NCI-H774 (cell line): ENCODE measurements at places on chromosomes 5 and 9.

GRCh38 chr9:109600142-109600541 is 102.0 kb upstream of the PTPN3 start:
- DNase-seq = no peak

GRCh38 chr9:21239911-21240310 is at the start of gene IFNA14:
Gene IFNA14, minus strand, starts transcription at chr9:21240005. Its CDS starts 70 bp downstream, at chr9:21239935.
- DNase-seq = no peak

DNA sequence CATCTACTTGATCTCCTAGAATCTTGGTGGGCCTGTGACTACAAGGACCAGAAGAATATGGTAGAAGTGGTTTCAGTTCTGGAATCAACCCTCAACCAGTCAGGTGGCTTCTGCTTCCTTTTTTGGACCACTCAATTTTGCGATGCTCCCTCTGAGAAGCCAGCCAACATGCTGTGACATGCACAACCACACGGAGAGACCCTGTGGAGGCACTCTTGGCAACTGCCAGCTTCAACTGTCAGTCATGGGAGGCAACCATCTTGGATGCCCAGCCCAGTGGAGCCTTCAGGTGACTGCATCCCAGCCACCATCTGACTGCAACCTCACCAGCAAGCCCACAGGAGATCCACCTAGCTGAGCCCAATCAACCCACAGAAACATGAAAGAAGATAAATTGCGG is 137.3 kb downstream of the FAM114A2 start:
- no peak for DNase-seq

DNA sequence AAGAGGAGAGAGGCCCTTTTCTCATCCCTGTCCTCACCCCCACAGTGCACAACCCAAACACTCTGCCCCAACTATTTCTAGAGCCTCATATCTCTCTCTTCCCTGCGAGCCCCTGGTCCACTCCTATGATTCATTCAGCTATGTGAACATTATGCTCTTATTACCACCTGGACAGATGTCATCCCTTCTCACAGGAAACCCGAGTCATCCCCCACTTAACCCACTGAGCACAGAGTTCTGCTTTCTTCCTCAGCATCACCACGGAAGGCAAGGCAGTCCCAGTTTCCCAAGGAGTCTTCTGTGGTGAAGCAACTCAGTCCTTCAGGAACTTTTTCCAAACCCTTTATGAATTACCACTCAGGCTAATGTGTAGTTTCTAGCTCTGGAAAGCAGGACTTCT is 1.3 kb downstream of the DNAI1 start:
- no peak for DNase-seq

- no peak for DNase-seq
Observed at GRCh38 chr9:71179183-71179582, 57.8 kb upstream of the TRPM3 start.

GRCh38 chr5:55406292-55406691 is 98.5 kb downstream of the MTREX start:
- DNase-seq = peak; percentile 79

GRCh38 chr9:110626101-110626829 is 42.3 kb upstream of the MUSK start:
- no peak for DNase-seq

- DNase-seq = no peak
Observed at GRCh38 chr5:31587546-31587945, 51.4 kb upstream of the PDZD2 start.

DNA sequence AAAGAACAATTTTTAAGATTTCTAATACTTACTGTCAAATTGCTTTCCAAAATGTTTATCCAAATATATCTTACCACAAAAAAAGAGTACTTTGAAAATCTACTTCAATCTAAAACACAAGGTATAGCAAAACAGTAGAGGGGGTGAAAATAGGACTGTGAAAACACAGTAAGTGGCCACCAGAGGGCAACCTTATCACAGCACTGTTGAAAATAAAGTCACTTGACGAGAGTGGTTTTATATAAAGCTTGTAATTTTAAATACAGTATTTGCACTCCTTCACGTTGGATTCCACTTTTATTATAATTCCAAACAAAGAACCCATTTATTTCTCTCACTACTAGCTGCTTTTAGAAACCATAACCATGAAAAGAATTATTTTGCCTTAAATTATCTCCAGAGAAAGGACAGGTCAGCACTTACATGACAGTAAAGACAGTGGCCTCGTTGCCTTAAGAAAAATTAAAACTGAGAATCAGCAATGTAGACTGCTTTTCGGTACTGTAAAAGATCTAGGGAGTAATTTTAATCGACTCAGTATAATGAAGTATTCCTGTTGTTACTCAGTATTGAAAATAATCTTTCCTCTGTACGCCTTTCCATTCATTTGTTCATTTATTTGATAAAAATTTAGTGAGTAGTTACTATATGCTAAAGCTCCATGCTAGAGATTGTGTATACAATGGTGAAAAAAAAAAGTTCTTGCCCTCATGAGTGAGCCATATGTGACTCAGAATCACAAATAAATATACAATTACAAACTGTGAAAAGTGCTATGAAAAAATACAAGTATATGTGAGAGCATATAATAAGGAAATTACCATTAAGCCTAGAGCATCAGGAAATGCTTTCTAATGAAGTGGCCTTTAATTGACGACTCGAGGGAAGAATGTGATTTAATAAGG is 40.0 kb upstream of the CDK5RAP2 start:
- DNase-seq = peak; percentile 63

DNA sequence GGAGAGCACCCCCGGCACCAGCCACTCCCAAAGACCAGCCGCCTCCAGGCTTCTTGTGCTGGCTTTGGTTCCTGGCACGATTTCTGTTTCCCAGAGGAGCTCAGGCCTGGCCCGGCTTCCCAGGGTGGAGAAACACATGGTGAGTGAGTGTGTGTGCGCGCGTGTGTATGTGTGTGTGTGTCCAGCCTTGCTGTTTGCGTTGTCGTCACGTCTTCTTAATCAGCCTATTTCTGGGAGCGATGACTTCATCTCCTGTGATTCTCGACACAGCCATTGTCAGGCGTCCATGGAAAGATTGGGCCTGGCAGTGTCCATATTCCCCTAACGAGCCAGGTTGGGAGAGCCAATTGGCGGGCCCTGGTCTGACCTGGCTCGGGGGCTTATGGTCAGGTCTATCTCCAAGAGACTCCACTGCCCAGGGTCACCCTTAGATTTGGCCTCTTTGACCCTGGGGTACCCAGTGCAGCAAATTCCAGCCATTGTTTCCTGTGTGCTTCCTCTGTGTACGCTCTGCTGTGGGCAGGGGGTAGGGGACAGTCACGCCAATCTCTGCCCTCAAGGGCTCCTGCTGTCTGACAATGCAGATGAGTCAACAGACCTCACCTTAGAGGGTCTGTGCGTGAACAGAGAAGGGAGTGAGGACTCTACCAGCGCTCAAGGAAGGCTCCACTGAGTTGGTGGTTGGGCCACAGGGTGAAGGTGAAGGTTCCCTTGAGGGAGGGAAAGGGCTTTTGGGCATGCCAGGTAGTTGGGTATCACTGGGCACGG is 73.8 kb downstream of the DAB2IP start:
- peak; percentile 76 for DNase-seq

GRCh38 chr9:36158122-36158521 is 11.1 kb upstream of the CCIN start:
- DNase-seq = no peak

DNA sequence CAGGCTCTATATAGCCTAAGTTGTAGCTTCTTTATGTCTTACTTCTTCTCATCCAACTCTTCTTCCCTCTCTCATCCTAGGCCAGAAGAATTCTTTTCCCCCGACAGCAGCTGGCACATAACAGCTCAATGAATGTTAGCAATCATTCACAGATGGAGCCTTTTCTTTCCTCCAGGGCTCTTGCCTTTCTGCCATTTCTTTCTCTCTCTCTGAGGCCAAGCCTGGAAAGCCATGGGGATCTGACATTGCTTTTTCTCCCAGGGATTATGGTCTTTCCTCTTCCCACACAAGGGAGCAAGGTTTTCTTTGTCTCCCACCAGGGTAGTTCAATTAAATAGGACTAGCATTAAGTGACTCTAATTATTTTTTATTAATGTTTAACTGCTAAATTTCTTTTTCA is 20.5 kb downstream of the SMIM15 start:
- no peak for DNase-seq

DNA sequence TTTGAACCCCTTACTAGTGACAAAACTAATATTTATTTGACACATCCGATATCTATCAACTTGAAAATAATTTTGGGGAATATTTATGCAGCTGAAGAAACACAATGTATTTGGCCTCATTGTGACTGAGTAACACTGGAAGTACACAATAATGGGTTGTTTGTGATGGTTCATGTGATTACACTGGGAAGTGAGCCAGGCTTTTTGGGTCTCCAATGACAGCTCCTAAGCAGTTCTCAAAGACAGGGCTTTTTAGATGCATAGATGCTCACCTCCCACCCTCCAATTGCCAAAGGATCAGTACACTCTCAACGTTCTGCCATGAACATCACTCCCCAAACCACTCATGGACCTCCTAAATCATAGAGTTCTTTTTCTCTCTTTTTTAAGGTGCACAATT is 170.0 kb downstream of the SLC24A2 start:
- no peak for DNase-seq

- no peak for DNase-seq
Observed at GRCh38 chr5:38666668-38667498, 110.4 kb upstream of the LIFR start.

GRCh38 chr9:93543117-93543516 is 33.3 kb upstream of the PHF2 start:
- no peak for DNase-seq

- DNase-seq = peak; percentile 13
Observed at GRCh38 chr5:43702815-43703214, 99.8 kb downstream of the NNT start.

DNA sequence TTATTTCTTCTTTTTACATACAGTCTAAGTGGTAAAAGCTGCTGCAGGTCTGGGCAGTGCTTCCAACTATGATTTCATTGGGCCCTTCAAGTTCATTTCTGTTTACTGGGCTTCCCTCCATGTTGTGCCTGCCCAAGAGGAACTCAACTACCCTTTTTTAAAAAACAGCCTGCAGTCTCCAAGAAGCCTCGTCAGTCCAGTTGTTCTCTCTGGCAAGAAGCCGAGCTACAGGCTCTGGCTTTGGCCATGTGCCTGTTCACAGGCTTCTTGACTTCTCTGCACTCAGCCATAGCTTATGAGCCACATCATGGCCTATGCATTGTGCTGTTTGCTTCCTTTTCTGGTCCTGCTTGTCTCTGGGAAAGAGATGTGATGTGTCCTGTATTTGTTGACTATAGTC is 119.7 kb upstream of the PJA2 start:
- no peak for DNase-seq

DNA sequence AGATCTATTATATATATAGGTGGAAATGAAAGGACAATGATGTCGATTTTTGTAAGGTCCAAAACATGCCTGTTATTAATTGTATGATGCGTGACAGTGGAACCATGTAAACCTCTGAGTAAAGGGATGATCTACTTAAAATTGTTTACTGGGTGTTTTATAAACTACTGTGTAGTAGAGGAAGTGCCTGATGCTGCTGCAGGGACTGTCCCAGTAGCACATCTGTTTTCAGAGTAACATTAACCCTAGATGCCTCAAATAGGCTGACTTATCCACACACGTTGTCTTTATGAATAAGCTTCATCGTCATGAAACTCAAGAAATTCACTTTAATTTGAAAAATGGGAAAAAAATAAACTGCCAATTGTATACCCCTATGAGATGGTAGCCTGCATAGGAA is 1.7 kb downstream of the CAMK4 start:
- no peak for DNase-seq

DNA sequence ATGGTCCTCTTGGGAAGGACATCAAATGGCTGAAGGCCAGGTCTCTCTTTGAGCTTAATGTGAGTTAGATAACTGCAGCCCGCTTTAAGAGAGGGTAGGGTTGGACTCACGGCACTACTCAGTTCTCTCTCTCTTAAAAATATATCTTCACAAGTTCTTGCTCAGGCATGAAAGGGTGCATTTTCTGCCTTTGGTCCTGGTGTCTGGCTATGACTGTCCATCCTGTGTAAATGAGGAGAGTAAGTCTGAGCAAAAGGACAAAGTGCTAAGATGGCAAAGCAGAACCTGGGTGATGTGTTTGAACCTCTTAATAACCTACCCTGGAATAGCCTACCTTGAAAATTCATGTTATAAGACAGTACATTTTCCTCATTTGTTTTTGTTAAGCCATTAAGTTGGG is 293.4 kb downstream of the PDE4D start:
- DNase-seq = no peak

GRCh38 chr5:127985811-127986325 is 97.7 kb upstream of the SLC12A2 start:
- no peak for DNase-seq

- peak; percentile 67 for DNase-seq
Observed at GRCh38 chr9:127706836-127707241, at the start of gene CFAP157. Gene CFAP157, plus strand, starts transcription at chr9:127706988. Its CDS starts 44 bp downstream, at chr9:127707032.

- no peak for DNase-seq
Observed at GRCh38 chr9:108850293-108850897, 5.4 kb downstream of the ACTL7B start.

- DNase-seq = no peak
Observed at GRCh38 chr9:121886759-121887485, 206.2 kb downstream of the TTLL11 start.

GRCh38 chr5:39520232-39520572 is 95.4 kb upstream of the DAB2 start:
- no peak for DNase-seq

DNA sequence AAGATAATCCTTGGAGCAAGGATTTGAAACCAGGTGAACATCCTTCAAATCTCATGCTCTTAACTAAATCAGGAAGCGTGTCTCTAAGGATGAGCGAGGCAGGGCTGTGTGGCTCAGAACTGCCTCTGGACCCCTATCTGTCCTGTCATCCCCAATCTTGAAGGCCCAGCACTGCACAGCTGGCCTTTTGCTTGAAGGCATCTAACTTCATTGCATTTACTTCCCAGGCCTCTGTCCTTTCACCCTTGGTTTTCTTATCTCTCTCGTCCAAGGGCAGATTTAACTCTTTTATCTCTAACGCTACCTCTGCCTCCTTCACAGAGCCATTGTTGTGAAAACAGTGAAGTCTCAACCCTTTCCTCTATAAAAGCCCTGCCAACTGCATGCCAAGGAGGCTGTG is 83.8 kb downstream of the UGCG start:
- no peak for DNase-seq

- DNase-seq = no peak
Observed at GRCh38 chr9:110463499-110463898, 116.0 kb downstream of the SVEP1 start.

DNA sequence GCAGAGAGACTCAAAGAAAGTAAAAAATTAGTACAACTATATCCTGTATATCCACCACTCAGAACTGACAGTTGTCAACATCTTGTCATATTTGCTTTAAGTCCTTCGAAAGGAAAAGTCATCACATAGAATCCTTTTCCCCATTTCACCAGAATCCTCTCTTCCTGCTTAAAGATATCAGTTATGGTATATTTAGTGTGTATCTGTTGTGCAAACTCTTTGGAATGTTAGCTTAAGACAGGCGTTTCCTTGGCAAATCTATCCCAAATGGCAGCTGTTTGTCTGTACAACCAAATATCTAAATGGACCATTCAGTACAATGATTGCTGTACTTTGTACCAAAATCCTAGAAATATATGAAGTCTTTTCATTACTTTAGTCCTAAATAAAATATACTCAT is 98.5 kb downstream of the ITGA1 start:
- DNase-seq = no peak

- no peak for DNase-seq
Observed at GRCh38 chr9:108696156-108696555, 159.6 kb downstream of the ACTL7B start.
